Iris pigment epithelial cell (primary cell): ENCODE measurements at places on chromosomes 11 and 22.

GRCh38 chr11:76706667-76707066 lies 36.1 kb upstream of the LRRC32 start:
- no peak for DNase-seq

- DNase-seq: no peak
These were observed 2.3 kb upstream of the VSIG2 start for GRCh38 chr11:124754309-124754708.

GRCh38 chr11:96179905-96180304 lies 163.1 kb downstream of the MAML2 start:
- DNase-seq: no peak

DNA sequence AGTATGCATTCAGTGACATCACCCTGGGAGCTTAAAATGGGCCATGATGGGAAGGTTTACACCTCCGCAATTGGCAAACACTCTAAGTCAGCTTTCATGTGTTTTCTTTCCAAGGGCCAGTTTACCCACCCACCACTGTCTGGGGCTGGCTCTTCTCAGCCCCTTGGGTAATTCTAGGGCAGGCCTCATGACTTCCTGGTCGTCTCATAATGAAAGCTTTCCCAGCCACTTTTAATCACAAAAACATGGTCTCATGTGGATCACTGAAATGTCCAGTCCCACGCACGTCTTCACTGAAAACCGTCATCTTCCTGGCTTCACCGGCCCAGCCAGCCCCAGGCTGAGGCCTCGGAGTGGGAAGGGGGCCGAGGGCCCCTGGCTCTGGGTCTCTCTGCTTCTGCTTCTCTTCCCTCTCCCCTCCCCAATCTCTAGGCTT lies 58.5 kb upstream of the ANO1 start:
- DNase-seq: no peak

- DNase-seq: no peak
These were observed 794.0 kb downstream of the CNTN5 start for GRCh38 chr11:99814738-99815137.

GRCh38 chr11:9662273-9662672 lies 1.6 kb upstream of the SWAP70 start:
- DNase-seq: peak; percentile 32

GRCh38 chr11:24181395-24182047 lies 315.3 kb upstream of the LUZP2 start:
- DNase-seq: no peak

DNA sequence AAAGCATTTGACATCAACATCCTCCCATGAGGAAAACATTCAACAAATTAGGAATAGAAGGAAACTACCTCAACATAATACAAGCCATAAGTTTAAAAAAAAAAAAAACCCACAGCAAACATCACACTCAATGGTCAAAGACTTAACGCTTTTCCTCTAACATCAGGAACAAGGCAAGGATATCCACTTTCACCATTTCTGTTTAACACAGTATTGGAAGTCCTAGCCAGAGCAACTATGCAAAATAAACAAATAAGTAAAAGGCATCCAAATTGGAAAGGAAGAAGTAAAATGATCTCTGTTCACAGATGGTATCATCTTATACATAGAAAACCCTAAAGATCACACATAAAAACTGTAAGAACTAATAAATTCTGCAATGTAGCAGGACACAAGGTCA lies 13.1 kb downstream of the FXYD6 start:
- DNase-seq: no peak
